Daoy (cell line): ENCODE measurements at places on chromosomes 12 and 14. TPM values are rescaled to one million over a fixed set of nuclear protein-coding genes. Genes with fewer than 3 reads are reported as not detected.

Gene FOXA1
- total RNA-seq = 6.5 and 11.2 TPM in 2 replicates

DNA sequence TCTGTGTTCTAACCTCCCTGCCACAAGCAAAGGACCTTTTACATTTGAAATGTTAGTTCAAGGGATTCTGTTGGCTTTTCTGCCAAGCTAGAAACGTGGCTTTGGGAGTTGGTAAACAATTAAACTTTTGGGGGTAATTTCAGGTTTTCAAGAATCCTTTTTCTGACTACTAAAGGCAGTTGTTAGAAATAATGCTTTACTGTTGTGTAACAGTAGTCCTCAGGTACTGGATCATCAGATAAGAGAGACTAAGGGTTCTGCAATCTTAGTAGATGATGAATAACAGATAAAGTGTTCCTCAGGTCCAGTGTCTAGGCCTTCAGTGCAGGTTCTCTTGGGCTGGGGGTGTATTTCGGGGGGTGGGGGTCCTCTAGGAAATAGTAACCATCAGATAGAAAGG is 192.3 kb downstream of the SYNE2 start:
- DNase-seq = no peak

DNA sequence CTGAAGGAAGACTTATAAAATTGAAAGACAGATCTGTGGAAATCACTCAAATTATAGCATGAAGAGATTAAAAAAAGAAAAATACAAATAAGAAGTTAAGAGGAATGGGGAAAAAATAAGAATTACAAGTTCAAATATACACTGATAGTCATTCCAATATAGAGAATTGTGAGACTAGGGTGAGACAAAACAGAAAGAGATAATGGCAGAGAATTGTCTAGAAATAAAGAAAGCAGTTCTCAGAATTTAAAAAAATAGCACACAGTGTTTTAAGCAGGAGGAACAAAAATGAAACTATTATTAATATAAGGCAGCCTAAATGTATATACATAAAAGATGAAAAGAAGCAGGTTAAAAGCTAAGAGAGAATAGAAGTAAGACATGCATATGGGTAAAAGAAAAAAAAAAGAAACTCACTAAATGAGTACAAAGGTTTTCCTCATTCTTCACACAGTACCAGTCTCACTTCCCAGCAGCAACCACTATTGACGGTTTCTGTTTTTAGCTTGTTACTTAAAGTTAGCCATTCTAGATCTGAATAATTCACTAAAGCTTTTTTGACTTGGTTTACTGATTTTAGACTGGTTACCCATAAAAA is 31.1 kb downstream of the SLC38A4 start:
- no peak for DNase-seq

DNA sequence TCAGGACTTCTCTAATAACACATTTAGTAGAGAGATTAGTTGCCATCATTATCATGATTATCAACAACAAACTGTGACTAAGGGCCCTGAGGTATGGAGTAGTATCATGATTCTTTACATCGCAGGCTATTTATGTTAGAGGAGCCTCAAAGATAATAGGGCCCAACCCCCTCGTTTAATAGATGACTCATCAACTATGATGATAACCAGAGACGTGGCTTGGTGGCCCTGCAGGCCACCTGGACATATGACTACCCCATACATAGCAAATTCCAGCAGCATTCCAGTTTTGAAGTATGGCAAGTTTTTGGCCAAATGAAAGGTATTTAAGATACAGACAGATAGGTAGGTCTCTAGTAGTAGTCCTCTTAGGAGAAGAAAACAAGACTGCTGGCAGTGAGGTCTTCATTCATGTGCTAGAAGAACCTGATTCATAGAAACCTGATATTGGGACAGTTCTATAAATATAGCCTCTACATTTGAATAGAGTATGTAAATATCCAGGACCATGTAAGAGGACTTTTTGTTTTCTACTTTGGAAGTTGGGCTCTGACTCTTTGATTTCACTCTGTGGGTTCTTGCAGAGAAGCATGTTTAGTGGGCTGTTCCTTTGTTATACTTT is 5.6 kb downstream of the RIC8B start:
- DNase-seq = peak; percentile 52

- no peak for DNase-seq
Measured at GRCh38 chr12:51953089-51953488, 1.6 kb downstream of the ACVR1B start.

DNA sequence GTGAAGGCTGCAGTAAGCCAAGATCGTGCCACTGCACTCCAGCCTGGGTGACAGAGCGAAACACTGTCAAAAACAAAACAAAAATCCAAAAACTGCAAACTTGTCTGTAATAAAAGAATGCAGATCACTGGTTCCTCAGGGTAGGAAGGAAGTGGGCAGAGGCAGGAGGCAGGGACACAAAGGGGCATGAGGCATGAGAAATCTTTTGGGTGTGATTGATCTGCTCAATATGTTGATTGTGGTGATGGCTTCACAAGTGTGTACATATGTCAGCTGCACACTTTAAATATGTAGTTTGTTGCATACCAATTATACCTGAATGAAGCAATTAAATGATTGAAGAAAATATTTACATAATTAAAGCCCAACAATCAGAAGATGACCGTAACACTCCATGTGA is 117.6 kb downstream of the CMAS start:
- DNase-seq = no peak

GRCh38 chr14:57346741-57347140 is 43.6 kb upstream of the NAA30 start:
- no peak for DNase-seq

GRCh38 chr12:116194935-116195431 is 82.5 kb downstream of the MED13L start:
- DNase-seq = no peak

DNA sequence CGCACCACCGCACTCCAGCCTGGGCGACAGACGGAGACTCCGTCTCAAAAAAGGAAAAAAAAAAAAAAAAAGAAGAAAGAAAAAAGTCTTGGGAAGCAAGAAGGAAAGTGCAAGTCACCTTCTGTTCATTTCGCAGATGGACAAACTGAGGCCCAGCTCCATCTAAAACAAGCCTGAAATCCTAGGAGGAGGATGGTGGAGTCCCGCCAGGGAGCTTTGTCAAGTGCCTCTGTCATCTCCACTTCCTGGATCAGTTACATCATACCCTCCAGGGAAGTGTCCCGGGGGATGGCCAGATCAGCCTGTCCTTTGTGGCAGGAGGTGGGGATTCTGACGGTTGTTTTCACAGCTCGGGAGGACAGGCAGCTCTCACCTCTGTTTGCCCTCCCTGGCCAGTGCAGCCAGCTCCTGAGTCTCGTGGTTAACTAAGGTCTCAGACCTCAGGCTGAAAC is 8.7 kb upstream of the SDSL start:
- DNase-seq = peak; percentile 58

GRCh38 chr12:3420693-3421092 is 70.3 kb upstream of the PRMT8 start:
- DNase-seq = no peak

- DNase-seq = peak; percentile 24
Measured at GRCh38 chr12:42213954-42214426, 24.1 kb downstream of the YAF2 start.

GRCh38 chr12:21336656-21337055 is 1.9 kb upstream of the SLCO1A2 start:
- no peak for DNase-seq

DNA sequence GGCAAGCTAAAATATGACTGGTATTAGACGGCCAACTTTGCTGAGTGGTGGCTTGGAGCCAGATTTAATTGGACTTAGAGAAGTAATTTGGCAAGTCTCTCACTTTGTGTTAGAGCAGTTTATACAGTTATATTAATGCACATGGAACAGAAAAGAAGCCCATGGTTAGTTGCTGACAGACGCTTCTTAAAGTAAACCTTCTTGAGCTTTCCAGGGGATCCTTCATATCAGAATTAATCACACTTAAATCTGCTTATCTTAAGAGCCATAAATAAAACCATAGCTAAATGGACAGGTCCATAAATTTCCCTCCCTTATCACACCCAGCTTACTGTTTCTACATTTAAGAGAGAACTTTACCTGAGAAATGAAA is 9.6 kb downstream of the GSG1 start:
- DNase-seq = no peak

- no peak for DNase-seq
Measured at GRCh38 chr12:96352161-96352835, 47.9 kb downstream of the CDK17 start.
